Activated CD4-positive, CD25-positive, alpha-beta regulatory T cell treated with anti-CD3 and anti-CD28 coated beads, Interleukin-2, amount 50 U/mL, for 16 hours (primary cell): ENCODE measurements at places on chromosomes 6 and 20.

DNA sequence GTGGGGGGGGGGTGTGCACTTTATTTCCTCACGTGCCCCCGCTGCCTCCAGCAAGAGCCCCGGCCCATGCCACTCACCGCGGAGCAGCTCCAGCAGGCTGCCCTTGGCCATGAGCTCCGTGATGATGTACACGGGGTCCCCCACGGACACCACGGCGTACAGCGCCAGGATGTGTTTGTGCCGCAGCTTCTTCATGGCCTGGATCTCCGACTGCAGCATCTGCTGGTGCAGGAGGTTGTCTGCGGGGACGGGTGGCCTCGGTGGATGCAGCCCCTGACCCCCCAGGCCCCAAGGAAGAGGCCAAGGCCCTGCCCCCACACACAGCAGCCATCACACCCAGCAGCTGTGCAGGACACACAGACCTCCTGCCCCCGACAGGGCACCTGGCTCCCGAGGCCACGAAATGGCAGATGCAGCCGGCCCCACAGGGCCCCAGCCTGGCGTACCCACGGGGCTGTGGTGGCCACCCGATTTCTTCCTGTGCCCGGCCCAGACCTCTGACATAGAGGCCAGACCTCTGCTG is 4.7 kb downstream of the PTK6 start:
- DNase-seq: no peak

- DNase-seq: no peak
Observed at GRCh38 chr6:65633501-65633900, 73.5 kb downstream of the EYS start.

DNA sequence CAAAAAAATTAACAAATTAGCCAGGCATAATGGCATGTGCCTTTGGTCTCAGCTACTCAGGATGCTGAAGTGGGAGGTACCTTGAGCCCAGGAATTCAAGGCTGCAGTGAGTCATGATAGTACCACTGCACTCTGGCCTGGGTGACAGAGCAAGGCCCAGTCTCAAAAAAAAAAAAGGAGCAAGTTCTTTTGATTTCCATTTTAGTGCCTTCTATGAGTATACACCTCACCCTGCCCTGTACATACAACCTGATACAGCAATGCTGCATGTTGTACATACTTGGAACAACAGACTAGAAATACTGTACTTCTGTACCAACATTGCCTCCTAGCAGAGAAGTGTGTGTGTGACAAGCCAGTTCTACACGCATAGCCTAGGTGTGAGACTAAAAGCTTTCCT is 97.3 kb upstream of the CARMIL1 start:
- no peak for DNase-seq

- DNase-seq: no peak
Observed at GRCh38 chr20:62896526-62896925, 29.8 kb downstream of the DIDO1 start.

GRCh38 chr20:43583982-43584432 is 6.7 kb upstream of the IFT52 start:
- DNase-seq: no peak

GRCh38 chr6:154457046-154457713 is 53.3 kb downstream of the CNKSR3 start:
- no peak for DNase-seq

GRCh38 chr6:142944124-142945048 is 590 bp downstream of the HIVEP2 start:
- DNase-seq: peak; percentile 85

DNA sequence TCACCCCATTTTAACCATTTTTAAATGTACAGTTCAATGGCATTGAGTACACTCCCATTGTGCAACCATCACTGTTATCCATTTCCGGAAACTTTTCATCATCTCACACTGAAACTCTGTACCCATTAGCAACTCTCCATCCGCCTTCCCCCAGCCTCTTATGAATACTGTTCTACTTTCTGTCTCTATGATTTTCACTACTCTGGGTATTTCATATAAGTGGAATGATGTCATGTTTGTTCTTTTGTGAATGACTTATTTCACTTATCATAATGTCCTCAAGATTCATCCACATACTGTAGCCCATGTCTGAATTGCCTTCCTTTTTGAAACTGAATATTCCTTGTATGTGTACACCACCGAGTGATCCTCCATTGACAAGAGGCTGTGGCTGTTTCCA is 92.9 kb upstream of the TOX2 start:
- no peak for DNase-seq

GRCh38 chr6:37324131-37325033 is 29.4 kb upstream of the RNF8 start:
- no peak for DNase-seq

- DNase-seq: no peak
Observed at GRCh38 chr6:148250975-148251685, 91.5 kb upstream of the SASH1 start.

DNA sequence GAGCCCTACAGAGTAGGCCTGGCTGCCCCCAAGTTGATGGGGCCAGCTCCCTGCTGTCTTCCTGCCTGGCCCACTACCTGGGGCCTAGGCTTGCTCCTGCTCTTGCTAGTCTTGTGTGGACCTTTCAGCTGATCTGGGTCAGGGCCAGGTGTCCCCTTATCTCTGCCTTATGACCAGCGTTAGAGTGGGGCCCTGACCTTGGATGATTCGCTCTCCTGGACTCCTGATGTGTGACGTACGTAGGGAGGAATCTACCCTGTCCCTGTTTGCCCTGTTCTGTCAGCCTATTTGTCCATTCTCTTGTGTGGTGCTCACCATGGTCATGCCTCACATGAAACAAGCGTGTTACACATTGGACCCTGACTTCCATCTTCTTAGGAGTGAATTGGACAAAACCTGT is 571.8 kb downstream of the QKI start:
- no peak for DNase-seq

DNA sequence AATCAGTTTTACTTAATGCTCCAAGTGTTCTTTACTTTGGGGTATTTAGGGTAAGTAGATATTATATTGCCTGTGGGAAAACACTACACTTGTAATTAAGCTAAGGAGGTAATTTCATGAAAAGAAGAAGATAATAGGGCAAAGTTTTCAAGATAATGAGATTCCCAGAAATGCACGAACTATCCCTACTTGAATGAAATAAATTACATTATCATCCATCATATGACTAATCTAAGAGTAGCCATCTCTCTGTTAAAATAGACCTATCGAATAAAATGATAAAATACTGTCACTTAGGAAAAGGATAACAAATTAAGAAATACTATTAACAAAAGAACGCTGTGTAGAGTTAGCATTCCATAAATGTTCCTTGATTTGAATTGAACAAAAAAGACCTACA is 135.1 kb upstream of the HDAC2 start:
- no peak for DNase-seq

DNA sequence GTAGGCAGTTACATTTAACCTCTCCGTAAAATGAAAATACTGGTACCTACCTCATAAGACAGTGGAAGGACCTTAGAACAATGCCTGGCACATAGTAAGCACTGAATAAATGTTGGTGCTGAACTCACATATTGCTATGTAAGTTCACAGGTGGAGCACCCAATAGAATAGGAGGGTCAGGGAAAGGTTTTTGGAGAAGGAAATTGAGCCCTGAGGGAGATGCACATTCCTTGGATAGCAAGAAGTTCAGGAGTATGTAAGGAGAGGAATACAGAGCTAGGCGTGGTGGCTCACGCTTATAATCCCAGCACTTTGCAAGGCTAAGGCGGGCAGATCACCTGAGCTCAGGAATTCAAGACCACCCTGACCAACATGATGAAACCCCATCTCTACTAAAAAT is 7.0 kb downstream of the UBE2C start:
- DNase-seq: no peak

DNA sequence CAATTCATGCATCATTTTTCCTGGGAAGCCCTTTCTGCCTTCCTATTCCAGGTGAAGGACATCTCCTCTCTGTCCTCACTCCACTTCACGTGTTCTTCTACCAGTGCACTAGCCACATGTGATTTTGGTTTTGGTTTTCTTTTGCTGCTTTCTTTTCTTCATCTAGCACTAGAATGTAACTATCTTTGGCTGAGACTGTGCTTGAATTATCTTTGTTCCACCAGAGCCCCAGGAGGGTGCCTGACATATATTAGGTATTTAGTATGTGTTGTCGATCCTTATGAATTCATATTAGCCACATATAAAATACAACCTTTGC is 79.9 kb downstream of the VGLL2 start:
- no peak for DNase-seq

DNA sequence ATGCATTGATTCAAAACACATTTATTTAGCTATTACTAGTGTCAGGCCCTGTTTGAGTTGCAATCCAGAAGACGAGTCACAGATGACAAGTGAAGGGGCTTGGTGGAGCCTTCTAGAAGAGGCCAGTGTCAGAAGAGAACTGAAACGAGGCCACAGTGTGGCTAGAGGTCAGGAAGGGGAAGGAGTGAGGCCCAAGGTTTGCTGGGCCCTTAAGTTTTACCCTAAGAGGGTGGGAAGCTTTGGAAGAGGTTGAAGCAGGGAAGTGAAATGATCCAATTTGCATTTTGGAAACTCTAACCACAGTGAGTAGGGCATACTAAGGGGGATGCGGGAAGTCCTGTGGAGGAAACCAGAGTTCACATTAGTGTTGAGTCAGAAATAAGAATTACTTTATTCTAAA is 25.0 kb downstream of the TTK start:
- no peak for DNase-seq

- DNase-seq: no peak
Observed at GRCh38 chr6:137657351-137657911, 163.2 kb upstream of the OLIG3 start.

- no peak for DNase-seq
Observed at GRCh38 chr20:22501566-22502344, 82.6 kb downstream of the FOXA2 start.

GRCh38 chr20:61801857-61802442 is 263.7 kb downstream of the TAF4 start:
- DNase-seq: no peak

GRCh38 chr6:137122612-137123011 is 50.8 kb downstream of the IL22RA2 start:
- no peak for DNase-seq

DNA sequence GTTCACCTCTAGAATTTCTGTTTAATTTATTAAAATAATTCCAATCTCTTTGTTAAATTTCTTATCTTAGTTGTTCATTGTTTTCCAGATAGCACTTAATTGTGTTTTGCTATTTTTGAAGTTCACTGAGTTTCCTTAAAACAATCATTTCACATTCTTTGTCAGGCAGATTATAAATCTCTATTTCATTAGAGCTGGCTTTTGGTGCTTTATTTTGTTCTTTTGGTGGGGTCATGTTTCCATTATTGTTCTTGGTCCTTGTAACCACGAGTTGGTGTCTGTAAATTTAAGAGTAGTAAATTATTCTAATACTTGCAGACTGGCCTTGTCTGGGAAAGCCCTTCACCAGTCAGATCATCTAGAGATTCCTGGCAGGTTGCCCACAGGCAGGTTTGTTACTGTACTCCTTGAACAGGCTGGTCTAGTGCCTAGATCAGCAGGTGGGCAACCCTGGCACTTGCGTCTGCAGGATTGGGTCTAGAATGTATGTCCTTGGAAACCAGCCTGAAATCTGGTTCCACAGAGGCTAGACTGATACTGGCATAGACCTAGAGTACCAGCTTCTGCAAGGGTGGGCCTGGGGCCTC is 110.4 kb downstream of the ADGB start:
- no peak for DNase-seq

DNA sequence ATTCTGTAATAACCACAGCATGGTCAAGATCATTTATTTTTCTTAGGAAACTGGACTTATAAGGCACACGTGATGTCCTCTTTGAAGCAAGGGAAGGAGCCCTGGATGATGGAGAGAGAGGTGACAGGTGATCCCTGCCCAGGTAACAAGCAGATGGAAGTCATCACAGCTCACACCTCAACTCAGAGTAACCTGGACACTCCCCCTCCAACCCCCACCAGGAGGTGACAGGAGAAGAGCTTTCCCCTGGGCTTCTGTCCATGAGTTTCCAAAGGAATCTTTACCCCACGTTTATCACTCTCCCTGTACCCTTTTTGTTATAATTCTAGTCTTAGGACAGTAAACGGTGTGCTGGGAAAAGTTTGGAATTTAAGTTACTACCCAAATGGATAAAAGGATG is 28.4 kb downstream of the ZNF334 start:
- no peak for DNase-seq

- no peak for DNase-seq
Observed at GRCh38 chr6:133128191-133128590, 113.0 kb upstream of the EYA4 start.

GRCh38 chr20:16313917-16314316 is 259.3 kb downstream of the KIF16B start:
- no peak for DNase-seq

- no peak for DNase-seq
Observed at GRCh38 chr6:41325446-41326066, 9.9 kb upstream of the NCR2 start.

GRCh38 chr6:37704066-37704465 is 6.4 kb upstream of the MDGA1 start:
- DNase-seq: no peak

DNA sequence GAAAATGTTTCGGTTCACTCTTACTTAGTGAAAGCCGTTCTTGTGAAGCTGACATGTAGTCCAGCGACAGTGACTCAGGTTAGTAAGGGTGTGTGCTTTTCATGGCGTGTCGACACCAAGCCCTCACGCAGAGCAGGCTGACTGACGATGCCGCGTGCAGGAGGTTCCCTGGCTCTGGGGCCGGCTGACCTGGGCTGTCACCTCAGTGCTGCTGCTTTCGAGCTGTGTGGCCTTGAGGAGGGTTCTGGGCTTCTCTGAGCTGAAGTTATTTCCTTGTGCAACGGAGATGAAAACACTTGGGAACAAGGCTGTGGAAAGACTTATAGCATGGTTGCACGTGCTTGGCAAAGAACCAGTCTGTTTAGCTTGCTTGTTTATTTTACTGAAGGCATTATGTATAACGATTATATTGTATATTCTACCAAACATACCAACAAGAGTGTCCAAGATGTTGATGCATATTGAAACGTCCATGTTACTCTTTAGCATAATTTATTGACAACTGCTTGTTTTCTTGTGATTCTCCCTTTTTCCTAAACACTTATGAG is 59.2 kb downstream of the PHACTR3 start:
- DNase-seq: no peak

DNA sequence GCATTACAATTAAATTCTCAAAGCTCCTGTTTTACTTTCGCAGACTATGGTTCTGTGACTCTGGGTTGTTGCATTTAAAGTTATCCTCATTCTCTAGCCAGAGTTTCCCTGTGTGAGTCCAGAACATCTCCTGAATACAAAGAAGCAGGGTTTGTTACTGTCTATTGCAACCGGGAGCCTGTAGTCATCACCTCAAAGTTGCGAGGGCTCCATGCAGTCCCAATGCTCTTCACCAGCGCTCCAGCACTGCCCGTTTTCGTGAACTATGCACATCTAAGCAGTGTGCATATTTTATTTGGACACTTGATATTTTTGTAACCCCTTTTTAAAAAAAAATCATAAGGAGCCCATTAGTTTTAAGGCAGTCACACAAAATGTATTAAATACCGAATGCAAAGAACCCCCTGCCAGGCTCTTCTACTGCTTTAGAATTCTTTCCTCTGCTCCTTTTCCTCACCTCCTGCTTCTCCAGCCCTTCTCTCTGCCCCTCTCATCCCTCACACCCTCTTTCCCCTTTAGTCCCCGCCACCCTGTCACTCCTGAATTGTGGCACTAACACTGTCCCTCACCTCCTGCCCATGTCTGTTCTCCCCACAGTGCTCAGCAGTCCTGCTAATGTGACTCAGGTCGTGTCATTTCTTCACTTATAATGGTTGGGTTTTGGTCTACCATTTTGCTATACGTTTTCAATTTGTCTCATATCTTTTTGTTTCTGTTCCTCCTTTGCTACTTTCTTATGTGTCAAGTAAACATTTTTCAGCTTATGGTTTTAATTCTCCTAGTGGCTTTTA is 1.1 kb upstream of the HLA-C start:
- no peak for DNase-seq
